Dermis lymphatic vessel endothelial cell (primary cell): ENCODE measurements at places on chromosomes 6 and 20. TPM values are rescaled to one million over a fixed set of nuclear protein-coding genes. Genes with fewer than 3 reads are reported as not detected.

MKKS gene
- total RNA-seq = 4.2 and 4.6 TPM in 2 replicates

ZBTB12 gene
- 2.4 and 2.8 TPM in 2 replicates for total RNA-seq

DLL1 gene
- 9.5 and 11.9 TPM in 2 replicates for total RNA-seq

HSPA12B gene
- 5.9 and 14.2 TPM in 2 replicates for total RNA-seq

KAT14 gene
- 7.8 and 11.8 TPM in 2 replicates for total RNA-seq

MATN4 gene
- under 0.01 TPM in 1 of 2 replicates, not detected in the other for total RNA-seq

VSTM2L gene
- not detected in 2 replicates for total RNA-seq

SLC16A10 gene
- total RNA-seq = 0.11 TPM in 1 of 2 replicates, not detected in the other

OTOR gene
- total RNA-seq = not detected in 2 replicates

ZBTB24 gene
- total RNA-seq = 4.2 and 6.4 TPM in 2 replicates

GPLD1 gene
- 0.22 and 0.43 TPM in 2 replicates for total RNA-seq

PHACTR1 gene
- 0.54 and 0.77 TPM in 2 replicates for total RNA-seq
